ENCODE measurements at places on chromosomes 5 and 9.

DNA sequence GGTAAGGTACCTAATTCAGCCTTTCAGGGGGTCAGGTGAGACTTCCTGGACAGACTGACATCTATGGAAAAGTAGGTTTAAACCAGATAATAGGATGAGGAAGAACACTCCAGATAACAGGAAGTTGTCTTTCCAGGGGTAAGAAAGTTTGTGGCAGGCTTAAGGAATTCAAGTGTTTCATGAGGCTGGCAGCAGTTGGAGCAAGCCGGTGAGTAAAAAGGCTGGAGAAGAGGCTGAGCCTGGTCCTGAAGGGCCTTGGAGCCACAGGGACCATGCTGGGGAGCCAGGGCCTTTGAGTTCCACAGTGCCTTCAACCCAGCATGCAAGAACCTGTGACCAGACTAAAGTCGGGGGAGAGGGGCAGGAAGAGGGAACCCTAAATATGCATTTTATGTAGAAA is 353.4 kb downstream of the SPOCK1 start:
- no peak for DNase-seq

- peak; percentile 20 for DNase-seq
Measured at GRCh38 chr5:88825584-88826315, 57.2 kb downstream of the MEF2C start.

DNA sequence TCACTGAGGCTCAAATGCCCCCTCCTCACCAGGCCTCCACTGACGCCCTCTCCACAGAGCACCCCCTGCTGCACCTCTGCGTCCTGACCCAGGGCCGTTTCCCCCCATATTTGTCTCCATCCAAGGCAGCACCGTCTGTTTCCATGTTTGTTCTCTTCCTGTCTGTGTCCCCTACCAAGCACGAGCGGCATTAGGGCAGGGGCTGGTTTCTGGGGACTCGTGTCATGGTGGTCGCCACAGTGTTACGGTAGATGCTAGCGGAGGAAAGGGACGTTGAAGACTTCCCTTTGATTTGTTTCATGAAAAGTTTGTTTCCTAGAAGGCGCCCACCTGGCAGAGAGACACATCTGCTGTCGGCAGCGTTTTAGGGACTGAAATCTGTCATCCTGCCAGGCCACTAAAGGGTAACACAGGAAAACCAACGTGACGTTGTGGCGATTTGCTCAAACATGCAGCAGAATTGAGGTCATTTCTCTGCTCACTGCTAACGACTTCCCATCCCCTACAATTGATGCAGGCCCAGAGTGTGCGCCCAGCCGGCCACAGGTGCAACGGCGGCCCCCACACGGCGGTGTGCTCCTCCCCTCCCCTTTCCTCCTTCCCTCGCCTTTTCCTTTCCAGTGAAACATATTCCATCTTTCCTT is 79.3 kb upstream of the IRX4 start:
- no peak for DNase-seq

GRCh38 chr9:135567311-135567710 is 5.8 kb downstream of the PAEP start:
- DNase-seq = no peak

DNA sequence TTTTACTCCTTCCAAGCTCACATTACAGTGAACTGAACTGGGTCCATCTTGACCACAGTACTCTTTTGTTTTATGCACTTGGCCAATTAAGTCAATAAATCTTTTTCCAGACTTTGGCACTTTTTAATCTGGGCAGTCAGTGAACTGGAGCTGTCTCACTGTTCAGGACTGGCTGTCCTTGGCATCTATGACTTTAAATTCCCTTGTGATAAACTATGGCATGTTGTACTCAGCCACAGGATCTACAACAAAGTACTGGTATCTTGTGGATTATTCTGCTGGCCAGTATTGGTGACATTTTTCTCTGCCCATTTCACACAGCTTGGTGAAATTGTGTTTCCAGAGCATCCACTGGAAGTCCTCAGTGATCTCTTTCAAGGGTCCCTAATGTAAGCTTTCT is 1144.8 kb upstream of the SEMA6A start:
- no peak for DNase-seq

Measured in SJCRH30 (cell line).